ENCODE measurements at places on chromosomes 1 and 21. TPM values are rescaled to one million over a fixed set of nuclear protein-coding genes. Genes with fewer than 3 reads are reported as not detected.

GRCh38 chr1:42158189-42158588, 5.0 kb downstream of the GUCA2B start:
- no peaks in the 10 kb centered on the region for H3K36me3 ChIP-seq
- H3K27me3 ChIP-seq = no peaks in the 10 kb centered on the region
- H3K4me3 ChIP-seq = no peak overlapping the region
- DNase-seq = no peak
- no peak overlapping the region for H3K27ac ChIP-seq

- no peak overlapping the region for H3K27ac ChIP-seq
- no peaks in the 10 kb centered on the region for H3K27me3 ChIP-seq
- H3K4me3 ChIP-seq = no peak overlapping the region
- no peaks in the 10 kb centered on the region for H3K36me3 ChIP-seq
- DNase-seq = no peak
- H3K4me1 ChIP-seq = peaks cover 2% of the 10 kb centered on the region
Observed at GRCh38 chr21:36858320-36858957, 108.0 kb downstream of the HLCS start.

GRCh38 chr1:59214248-59215208, 82.4 kb upstream of the FGGY start:
- no peaks in the 10 kb centered on the region for H3K27me3 ChIP-seq
- no peaks in the 10 kb centered on the region for H3K4me1 ChIP-seq
- H3K27ac ChIP-seq = no peak overlapping the region
- no peaks in the 10 kb centered on the region for H3K36me3 ChIP-seq
- no peak for DNase-seq

The PADI6 gene
- not detected for polyA plus RNA-seq

DNA sequence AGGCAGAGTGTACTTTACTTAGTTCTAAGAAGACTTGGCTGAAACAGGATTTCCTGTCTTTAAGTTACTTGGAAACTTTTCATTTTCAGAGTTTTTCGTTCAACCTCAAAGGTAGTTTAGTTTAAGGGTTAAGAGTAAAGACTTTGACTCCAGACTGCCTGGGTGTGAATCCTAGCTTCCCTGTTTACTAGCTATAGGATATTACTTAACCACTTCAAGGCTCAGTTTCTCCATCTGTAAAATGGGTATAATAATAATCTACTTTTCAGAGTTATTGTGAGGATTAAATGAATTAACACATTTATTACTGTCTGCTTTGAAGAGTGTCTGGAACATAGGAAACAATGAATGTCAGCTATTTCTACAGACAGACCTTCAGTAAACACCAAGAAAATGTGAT, 30.0 kb downstream of the ZNHIT6 start:
- H3K27me3 ChIP-seq = no peaks in the 10 kb centered on the region
- DNase-seq = no peak
- H3K36me3 ChIP-seq = peaks cover 5% of the 10 kb centered on the region
- no peaks in the 10 kb centered on the region for H3K4me1 ChIP-seq
- no peak overlapping the region for H3K4me3 ChIP-seq
- no peak overlapping the region for H3K27ac ChIP-seq

GRCh38 chr1:214124915-214125314, 137.1 kb downstream of the PROX1 start:
- no peaks in the 10 kb centered on the region for H3K27me3 ChIP-seq
- H3K27ac ChIP-seq = no peak overlapping the region

The PAX7 gene
- polyA plus RNA-seq = not detected

- DNase-seq = no peak
- peaks cover 3% of the 10 kb centered on the region for H3K4me1 ChIP-seq
- H3K4me3 ChIP-seq = no peak overlapping the region
- no peak overlapping the region for H3K27ac ChIP-seq
Observed at GRCh38 chr1:67679691-67680090, 5.3 kb upstream of the GADD45A start.

DNA sequence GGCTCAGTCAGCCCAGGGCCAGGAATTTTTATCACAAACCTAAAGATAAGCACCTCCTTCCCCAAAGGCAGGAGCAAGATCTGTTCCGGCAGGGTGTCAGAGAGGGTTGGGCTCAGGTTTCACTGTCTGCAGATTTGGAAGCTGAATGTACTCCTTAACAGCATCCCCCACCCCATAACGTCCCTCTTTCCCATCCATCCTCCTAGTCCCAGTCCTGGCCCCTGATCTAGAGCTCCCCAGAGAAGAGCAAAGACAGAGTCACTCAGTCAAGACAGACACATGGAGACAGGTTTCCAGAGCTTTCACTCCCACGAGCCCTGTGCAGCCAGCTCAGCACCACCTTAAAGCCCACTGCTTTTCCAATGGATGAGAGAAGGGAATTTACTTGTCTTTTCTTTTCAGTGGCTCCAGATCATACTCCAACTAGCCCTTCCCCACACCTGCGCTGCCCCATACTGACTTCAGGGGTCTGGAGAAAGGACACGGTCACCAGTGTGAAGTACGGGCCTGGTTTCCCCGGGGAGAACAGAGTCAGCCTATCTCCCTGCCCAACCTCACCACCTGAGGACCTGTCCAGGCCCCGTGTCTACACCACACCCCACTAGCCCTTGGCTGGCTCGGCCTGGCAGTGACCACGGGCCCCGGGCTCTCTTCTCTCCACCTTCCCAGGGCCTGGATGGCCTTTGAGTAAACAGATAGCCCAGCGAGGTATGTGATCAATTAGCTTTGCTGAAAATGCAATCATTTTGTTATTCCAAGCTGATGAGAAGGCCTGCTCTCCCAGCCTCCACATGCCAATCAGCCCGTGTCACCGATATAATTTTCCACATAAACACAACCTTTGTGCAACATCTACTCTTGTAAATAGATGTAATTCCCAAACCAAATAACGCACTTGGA, 249.1 kb downstream of the FOXD2 start:
- H3K27ac ChIP-seq = no peak overlapping the region
- H3K4me3 ChIP-seq = no peak overlapping the region
- peak; percentile 62 for DNase-seq

GRCh38 chr21:37199057-37199924, 67.8 kb downstream of the VPS26C start:
- H3K36me3 ChIP-seq = peaks cover 2% of the 10 kb centered on the region
- no peaks in the 10 kb centered on the region for H3K27me3 ChIP-seq
- H3K4me1 ChIP-seq = no peaks in the 10 kb centered on the region

DNA sequence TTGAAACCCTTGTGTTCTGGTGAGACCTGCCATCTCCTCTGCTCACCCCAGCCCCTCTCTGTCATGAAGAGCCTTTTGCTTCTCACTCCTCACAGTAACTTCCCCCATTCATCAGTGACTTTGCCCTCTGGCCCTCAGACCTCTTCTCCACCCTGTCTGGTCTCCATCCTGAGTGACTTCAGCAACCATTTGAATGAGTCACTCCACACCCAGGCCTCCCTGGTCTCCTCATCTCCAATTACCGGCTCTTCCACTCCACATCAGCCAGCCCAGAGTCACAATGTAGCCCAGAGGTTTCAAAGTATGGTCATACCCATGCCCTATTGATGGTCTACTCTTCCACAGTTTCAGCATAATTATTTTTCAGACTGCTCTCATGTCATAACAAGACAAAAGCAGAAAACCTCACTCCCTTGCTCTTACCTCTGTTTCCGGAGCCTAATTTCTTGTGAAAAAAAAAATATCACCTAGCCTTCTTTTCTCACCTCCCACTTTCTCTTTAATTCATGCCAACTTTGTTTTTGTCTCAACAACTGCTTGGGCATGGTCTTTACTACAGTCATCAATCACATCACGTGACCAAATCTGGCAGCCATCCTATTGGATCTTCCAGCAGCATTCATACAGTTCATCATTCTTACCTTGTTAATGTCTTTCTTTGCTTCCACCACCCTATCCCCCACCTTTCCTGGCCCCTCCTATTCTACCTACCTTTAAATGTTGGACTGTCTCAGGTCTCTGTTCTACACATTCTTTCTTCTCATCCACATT, 35.6 kb upstream of the NEK7 start:
- H3K4me3 ChIP-seq = no peak overlapping the region
- no peak overlapping the region for H3K27ac ChIP-seq
- H3K4me1 ChIP-seq = no peaks in the 10 kb centered on the region
- no peak for DNase-seq

The FALEC gene
- polyA plus RNA-seq = not detected

The IVL gene
- not detected for polyA plus RNA-seq

The DDAH1 gene
- polyA plus RNA-seq = 12.4 TPM

DNA sequence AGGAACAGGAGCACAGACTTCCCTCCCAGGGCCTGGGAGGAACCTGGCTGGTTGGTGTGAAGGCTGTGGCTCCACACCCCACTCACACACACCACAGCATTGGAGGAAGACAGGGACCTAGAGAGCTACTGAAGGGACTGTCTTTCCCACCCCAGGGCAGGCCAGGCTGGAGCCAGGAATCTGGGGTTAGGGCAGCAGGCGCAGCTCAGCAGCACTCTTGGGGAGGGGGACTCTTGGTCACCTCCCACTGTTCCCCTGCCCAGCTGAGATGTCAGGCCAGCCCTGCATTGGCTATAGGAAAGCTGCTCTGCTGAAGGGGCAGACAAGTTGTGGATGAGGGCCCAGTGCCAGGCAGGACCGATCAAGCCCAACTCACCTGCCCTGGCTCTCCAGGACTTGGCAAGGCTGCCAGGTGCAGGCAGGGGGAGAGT, 1.6 kb upstream of the PLEKHA6 start:
- DNase-seq = no peak
- H3K27ac ChIP-seq = no peak overlapping the region
- no peak overlapping the region for H3K4me3 ChIP-seq

DNA sequence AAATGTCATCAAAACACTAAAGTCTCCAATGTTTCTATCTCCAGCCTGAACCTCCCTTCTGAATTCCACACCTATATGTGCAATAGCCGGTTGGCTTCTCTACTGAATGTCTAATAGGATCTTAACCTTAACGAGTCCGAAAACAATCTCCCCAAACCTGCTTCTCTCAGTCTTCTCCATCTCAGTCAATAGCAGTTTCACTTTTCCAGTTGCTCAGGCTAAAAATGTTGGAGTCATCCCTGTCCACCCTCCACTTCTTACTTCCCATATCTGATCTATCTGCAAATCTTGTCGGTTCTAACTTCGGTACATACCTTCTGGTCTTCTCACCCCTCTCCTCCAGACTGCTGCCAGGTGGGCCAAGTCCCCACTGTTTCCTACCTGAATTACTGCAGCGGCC, 25.5 kb upstream of the CITED4 start:
- H3K4me3 ChIP-seq = no peak overlapping the region
- H3K36me3 ChIP-seq = no peaks in the 10 kb centered on the region
- no peak overlapping the region for H3K27ac ChIP-seq
- peaks cover 5% of the 10 kb centered on the region for H3K27me3 ChIP-seq
- H3K4me1 ChIP-seq = no peaks in the 10 kb centered on the region

- no peaks in the 10 kb centered on the region for H3K27me3 ChIP-seq
- H3K36me3 ChIP-seq = no peaks in the 10 kb centered on the region
- H3K27ac ChIP-seq = no peak overlapping the region
- no peak overlapping the region for H3K4me3 ChIP-seq
- no peaks in the 10 kb centered on the region for H3K4me1 ChIP-seq
Observed at GRCh38 chr1:112862753-112863426, 93.1 kb downstream of the SLC16A1 start.

- no peaks in the 10 kb centered on the region for H3K27me3 ChIP-seq
- H3K27ac ChIP-seq = no peak overlapping the region
- H3K4me3 ChIP-seq = no peak overlapping the region
Observed at GRCh38 chr21:43372663-43373361, 54.1 kb downstream of the SIK1 start.

The TFF2 gene
- not detected for polyA plus RNA-seq

The FBLIM1 gene
- 66.7 TPM for polyA plus RNA-seq

The DISC1 gene
- polyA plus RNA-seq = 1.1 TPM

- no peak for DNase-seq
- H3K27ac ChIP-seq = no peak overlapping the region
- H3K4me3 ChIP-seq = no peak overlapping the region
- H3K36me3 ChIP-seq = no peaks in the 10 kb centered on the region
Observed at GRCh38 chr1:211543025-211543424, 35.9 kb downstream of the SLC30A1 start.

The KRTAP13-1 gene
- not detected for polyA plus RNA-seq

- no peak for DNase-seq
- H3K4me1 ChIP-seq = peaks cover 4% of the 10 kb centered on the region
- no peak overlapping the region for H3K4me3 ChIP-seq
- H3K27me3 ChIP-seq = no peaks in the 10 kb centered on the region
- H3K27ac ChIP-seq = no peak overlapping the region
Observed at GRCh38 chr21:36547464-36547863, 67.5 kb upstream of the CLDN14 start.

DNA sequence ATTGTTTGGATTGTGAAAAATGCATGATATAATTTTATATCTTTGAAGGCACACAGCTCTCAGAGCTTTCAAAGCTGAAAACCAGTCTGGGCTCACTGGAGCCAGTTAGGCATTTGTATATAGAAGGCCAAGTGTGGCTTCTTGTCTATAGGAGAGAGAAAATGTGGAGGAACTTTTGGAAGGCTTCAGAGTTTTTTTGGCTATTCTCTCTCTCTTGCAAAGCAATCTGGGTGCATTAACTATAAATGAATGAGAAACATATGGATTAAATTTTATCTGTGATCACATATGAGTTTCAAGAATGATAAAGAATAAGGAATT, 216.7 kb upstream of the HOOK1 start:
- DNase-seq = no peak
- no peak overlapping the region for H3K4me3 ChIP-seq
- peaks cover 3% of the 10 kb centered on the region for H3K4me1 ChIP-seq

DNA sequence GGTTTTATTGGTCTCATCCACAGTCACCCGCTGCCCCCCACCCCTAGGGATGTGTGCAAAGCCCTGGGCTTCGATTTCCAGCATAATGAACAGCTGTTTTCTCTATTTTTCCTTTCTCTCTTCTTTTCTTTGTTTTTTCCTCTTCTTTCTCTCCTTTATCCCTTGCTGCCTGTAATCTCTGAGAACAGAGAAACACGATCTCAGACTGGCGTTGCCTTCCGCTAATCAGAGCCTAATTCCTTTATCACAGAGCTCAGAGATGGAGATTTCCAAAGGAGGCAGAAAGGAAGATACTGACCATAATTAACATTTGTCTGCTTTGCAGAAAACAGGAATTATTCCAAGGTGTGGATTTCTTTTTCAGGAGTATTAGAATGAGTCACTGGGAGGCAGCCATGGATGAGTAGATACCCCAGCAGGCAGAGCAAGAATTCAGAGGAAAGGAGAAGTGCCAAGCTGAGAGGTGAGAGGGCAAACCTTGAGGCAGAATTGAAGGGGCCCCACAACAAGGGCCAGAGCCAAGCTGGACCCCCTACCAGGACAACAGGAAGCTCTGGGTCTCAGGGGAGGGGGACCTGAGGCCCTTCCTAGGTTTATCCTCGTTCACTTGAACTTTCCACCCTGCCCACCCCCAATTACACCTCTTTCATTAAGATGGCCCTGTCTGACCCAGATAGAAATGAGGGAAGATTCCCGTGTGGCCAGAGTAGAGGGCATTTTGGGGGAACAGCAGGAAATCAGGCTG, 33.3 kb downstream of the MATN1 start:
- H3K36me3 ChIP-seq = no peaks in the 10 kb centered on the region
- no peaks in the 10 kb centered on the region for H3K27me3 ChIP-seq
- peaks cover 10% of the 10 kb centered on the region for H3K4me1 ChIP-seq
- no peak for DNase-seq

DNA sequence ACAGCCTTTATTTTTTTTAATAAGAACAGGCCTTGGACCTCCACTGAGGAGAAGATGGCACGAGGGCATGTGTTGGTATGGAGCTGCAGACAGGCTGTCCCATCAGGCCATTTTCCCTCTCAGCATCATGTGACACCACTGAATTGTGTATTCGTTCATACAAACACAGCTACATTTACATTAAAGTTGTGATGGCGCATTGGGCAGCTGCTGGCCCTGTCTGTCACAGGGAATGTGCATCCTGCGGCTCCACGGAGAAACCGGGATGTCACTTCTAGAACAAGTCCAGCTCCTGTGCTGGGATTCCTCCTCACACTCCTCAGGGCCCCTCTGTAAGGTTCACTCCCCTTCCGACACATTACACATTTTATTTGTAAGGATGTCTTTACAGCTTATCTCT, 147.6 kb upstream of the TNR start:
- no peak for DNase-seq
- peaks cover 65% of the 10 kb centered on the region for H3K27me3 ChIP-seq
- no peak overlapping the region for H3K27ac ChIP-seq
- no peaks in the 10 kb centered on the region for H3K36me3 ChIP-seq
- no peak overlapping the region for H3K4me3 ChIP-seq

Data from H1 (cell line).